Heart left ventricle (tissue), 16 donors: ENCODE measurements at places on chromosomes 3 and 15. TPM values are rescaled to one million over a fixed set of nuclear protein-coding genes. Genes with fewer than 3 reads are reported as not detected.

DNA sequence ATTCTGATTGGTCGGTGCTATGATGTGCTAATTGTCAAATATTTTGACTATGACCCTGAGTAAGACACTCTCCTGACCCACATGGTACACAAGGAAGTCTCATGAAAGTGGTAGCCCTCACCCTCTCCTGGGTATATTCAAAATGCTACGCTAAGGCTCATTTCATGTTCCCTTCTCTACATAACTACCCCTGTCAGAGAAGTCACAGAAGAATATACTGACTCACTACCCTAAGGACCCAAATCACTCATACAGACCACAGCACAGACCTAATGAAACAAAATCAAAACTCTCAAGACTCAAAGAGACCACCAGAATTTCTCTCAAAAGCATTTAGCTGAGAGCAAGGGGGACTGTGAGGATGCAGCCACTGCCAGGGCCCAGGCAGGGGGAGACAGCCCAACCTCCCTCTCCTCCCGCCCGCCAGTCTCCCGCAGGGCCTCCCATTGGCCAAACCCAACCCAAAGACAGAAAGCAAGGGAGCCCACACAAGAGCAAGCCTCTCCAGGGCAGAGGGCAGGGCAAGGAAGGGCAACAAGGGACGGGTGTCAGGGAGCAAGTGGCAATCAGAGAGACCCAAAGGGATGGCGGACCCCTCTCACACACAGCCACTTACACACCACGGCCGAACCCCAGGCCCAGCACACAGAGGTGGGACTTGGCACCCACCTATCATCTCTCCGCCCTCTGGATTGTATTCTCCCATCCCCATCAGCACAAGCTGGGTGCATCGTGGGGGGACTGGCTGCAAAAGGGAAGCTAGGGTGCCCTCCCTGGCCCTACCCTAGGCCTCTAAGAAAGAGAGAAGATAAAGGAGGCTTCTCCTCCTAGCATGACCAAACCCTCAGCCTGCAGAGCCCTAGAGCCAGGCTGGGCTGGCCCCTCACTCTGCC, 41.6 kb downstream of the MEGF11 start:
- no peak for DNase-seq
- no peak overlapping the region for H3K4me3 ChIP-seq
- no peaks in the 10 kb centered on the region for H3K4me1 ChIP-seq
- no peaks in the 10 kb centered on the region for H3K27me3 ChIP-seq
- no peak overlapping the region for H3K27ac ChIP-seq

DNA sequence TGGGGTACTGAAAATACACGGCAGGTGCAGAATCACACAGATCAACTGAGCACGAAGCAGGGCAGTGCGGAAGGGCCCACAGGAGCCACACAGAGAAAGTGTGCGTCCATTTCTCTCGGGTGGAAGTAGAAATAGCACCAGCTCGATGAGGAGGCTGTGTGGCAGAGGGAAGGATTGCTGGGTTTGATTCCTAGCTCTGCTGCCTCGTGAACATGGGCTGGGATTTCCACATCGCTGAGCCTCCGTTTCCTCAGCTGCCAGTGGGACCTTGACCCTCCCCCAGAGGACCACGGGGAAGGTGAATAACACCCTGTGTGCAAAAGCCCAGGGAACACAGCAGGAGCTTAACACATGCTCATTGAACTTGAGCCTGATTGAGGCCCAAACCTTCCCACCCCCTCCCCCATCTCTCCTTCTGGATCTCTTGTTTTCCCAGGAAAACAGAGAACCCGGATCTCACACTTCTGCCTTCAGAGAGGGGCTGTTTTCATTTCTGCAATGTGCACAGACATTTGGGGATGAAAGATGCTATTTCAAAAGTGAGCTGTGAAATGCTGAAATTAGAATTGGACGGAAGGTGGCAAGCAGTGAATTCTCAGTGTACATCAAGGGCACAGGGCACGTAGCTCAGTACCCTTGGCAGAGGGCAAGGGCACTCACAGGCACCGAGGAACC, 38.4 kb downstream of the ABTB1 start:
- DNase-seq, result peak; percentile 7
- H3K36me3 ChIP-seq, result no peaks in the 10 kb centered on the region
- H3K4me3 ChIP-seq, result no peak overlapping the region
- H3K27ac ChIP-seq, result no peak overlapping the region

- no peaks in the 10 kb centered on the region for H3K27me3 ChIP-seq
- no peaks in the 10 kb centered on the region for H3K36me3 ChIP-seq
- no peak overlapping the region for H3K4me3 ChIP-seq
- no peaks in the 10 kb centered on the region for H3K4me1 ChIP-seq
Observed at GRCh38 chr3:111577798-111578685, 17.1 kb downstream of the ZBED2 start.

GOLGA6B gene
- not detected for total RNA-seq

DNA sequence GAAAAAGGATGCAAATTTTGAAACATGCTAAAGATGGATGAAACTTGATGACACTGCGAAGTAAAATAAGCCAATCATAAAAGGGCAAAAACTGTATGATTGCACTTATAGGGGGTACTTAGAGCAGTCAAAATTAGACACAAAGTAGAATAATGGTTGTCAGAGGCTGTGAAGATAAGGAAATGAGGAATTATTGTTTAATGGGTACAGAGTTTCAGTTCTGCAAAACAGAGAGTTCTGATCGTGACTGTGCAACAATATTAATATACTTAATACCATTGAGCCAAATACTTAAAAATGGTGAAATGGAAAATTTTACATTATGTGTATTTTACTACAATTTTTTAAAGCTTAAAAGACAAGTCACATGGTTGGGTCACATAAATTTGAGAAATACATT, 35.1 kb downstream of the UBE3A start:
- peaks cover 16% of the 10 kb centered on the region for H3K4me1 ChIP-seq
- H3K4me3 ChIP-seq, result no peak overlapping the region
- peaks cover 21% of the 10 kb centered on the region for H3K36me3 ChIP-seq

GRCh38 chr3:48463703-48464102, 17.2 kb downstream of the ATRIP start:
- H3K27ac ChIP-seq, result no peak overlapping the region
- no peak overlapping the region for H3K4me3 ChIP-seq
- no peak for DNase-seq
- no peaks in the 10 kb centered on the region for H3K27me3 ChIP-seq
- peaks cover 41% of the 10 kb centered on the region for H3K36me3 ChIP-seq

DNA sequence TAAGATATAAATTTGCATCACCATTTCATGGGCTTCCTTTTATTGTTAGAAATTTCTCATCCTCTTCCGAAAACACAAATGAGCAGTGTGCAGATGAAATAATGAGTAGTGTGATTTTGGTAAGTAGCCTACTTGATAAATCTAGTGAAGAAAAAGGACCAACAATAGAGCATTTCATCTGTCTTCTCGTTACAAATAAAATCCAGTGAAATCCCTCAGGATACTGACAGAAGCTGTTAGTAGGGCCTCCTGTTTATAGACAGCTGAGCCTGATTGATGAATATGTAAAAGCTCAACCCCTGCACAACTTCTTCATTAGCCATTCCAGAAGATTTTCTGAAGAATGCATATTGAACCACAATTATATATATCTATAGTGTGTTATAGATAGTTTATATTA, 363.7 kb upstream of the EPHA6 start:
- H3K27me3 ChIP-seq, result no peaks in the 10 kb centered on the region
- no peak for DNase-seq
- H3K27ac ChIP-seq, result no peak overlapping the region
- H3K4me1 ChIP-seq, result no peaks in the 10 kb centered on the region
- H3K36me3 ChIP-seq, result no peaks in the 10 kb centered on the region
- H3K4me3 ChIP-seq, result no peak overlapping the region

DNA sequence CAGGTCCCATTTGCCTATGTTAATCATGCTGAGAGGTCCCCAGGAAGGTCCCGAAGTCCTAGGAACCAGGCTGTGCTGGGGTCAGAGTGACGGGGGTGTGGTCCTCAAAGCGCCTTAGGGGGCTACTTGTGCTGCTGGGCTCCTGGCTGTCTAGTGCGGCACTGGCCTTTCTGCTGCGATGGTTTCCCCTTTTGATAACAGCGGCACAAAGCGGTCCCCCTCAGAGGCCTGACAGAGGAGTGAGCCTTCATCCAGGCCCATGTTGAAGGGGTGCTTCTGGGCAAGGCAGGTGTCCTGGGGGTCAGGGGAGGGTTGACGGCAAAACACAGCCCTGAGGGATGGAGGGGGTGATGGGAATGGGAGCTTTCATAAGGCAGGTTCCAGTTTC, 68.8 kb downstream of the HMCES start:
- DNase-seq, result no peak
- H3K4me1 ChIP-seq, result peaks cover 35% of the 10 kb centered on the region
- H3K36me3 ChIP-seq, result no peaks in the 10 kb centered on the region
- no peak overlapping the region for H3K4me3 ChIP-seq
- no peak overlapping the region for H3K27ac ChIP-seq
- H3K27me3 ChIP-seq, result no peaks in the 10 kb centered on the region

RASGRP1 gene
- 2.3 TPM for total RNA-seq

GRCh38 chr3:142278451-142278850, 53.1 kb upstream of the GK5 start:
- peaks cover 5% of the 10 kb centered on the region for H3K4me1 ChIP-seq
- H3K27ac ChIP-seq, result no peak overlapping the region
- H3K36me3 ChIP-seq, result no peaks in the 10 kb centered on the region
- no peak for DNase-seq
- H3K27me3 ChIP-seq, result no peaks in the 10 kb centered on the region
- no peak overlapping the region for H3K4me3 ChIP-seq
